Vagina (tissue), 2 donors: ENCODE measurements at places on chromosomes 12 and 14.

GRCh38 chr12:18496156-18496555 lies 234.8 kb downstream of the PIK3C2G start:
- H3K27ac ChIP-seq, result no peak overlapping the region
- H3K4me3 ChIP-seq, result no peak overlapping the region
- H3K4me1 ChIP-seq, result no peaks in the 10 kb centered on the region
- DNase-seq, result no peak
- H3K36me3 ChIP-seq, result no peaks in the 10 kb centered on the region
- H3K27me3 ChIP-seq, result no peaks in the 10 kb centered on the region

DNA sequence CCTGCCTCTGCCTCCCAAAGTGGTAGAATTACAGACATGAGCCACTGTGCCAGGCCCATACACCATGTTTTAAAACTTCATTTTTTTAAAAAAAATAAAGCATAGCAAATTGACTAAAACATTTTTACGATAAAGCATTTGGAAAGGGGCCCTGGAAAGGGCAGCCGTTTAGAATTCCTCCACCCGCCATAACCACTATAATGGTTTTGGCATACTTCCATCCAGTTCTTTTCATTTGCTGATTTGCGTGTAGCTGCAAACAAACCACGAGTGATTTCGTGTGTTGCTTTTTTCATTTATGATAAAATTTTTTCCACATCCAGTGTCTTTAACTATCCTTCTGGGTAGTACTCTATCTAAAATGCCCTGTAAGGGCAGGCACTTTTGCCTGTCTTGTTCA lies 91.8 kb upstream of the RIN3 start:
- no peaks in the 10 kb centered on the region for H3K36me3 ChIP-seq
- H3K4me1 ChIP-seq, result peaks cover 6% of the 10 kb centered on the region
- no peak overlapping the region for H3K4me3 ChIP-seq
- no peak for DNase-seq
- H3K27ac ChIP-seq, result no peak overlapping the region

DNA sequence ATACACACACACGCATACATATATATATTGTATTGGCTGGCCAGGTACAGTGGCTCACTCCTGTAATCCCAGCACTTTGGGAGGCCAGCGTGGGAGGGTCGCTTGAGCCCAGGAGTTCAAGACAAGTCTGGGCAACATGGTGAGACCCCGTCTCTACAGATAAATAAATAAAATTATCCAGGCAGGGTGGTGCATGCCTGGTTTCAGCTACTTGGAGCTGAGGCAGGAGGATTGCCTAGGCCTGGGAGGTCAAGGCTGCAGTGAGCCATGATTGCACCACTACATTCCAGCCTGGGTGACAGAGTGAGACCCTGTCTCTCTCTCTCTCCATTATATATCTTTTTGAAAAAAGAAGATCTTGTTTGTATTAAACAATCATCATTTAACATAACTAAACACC lies 4.6 kb upstream of the SYNE3 start:
- no peaks in the 10 kb centered on the region for H3K27me3 ChIP-seq
- H3K4me3 ChIP-seq, result no peak overlapping the region
- DNase-seq, result no peak
- peaks cover 62% of the 10 kb centered on the region for H3K4me1 ChIP-seq
- peak overlapping the region; percentile 15 for H3K27ac ChIP-seq

DNA sequence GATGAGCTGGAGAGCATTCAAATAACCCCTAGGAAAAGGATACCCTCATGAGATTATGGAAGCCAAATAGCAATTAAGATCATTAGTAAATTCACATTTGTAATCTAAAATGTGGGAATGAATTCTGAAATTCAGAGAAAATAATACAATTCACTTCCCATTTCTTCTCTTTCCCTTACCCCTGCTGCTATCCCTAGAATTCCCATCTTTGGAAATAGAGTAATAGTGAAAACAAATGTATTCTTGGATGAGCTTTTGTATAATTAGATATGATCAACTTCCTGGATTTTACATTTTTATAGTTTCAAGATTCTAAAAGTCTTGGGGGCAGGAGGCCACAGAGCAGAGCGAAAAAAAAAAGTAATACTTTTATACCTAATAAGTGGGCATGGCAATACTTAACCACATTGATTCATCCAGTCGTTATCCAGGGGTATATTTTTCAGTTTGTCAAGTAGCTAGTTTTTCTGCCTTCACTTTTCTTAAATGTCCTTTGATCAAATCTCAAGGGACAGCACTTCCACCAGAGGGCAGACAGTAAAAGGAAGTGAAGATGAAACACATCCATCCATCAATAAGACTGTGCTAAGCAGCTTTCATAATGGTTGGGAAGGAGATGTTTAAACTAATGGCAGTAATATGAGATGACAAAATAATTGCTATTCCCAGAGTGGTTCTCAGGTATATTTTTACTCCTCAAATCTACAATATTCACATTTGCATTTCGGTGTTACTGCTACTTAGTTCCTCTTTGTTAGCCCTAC lies 401.3 kb downstream of the DIO2 start:
- H3K27ac ChIP-seq, result no peak overlapping the region
- no peaks in the 10 kb centered on the region for H3K4me1 ChIP-seq
- no peaks in the 10 kb centered on the region for H3K36me3 ChIP-seq
- no peak overlapping the region for H3K4me3 ChIP-seq
- no peaks in the 10 kb centered on the region for H3K27me3 ChIP-seq

GRCh38 chr14:46989566-46989965 lies 338.0 kb upstream of the RPL10L start:
- DNase-seq, result no peak
- no peaks in the 10 kb centered on the region for H3K4me1 ChIP-seq
- no peak overlapping the region for H3K27ac ChIP-seq

GRCh38 chr12:39935839-39936238 lies 170.0 kb downstream of the SLC2A13 start:
- no peaks in the 10 kb centered on the region for H3K36me3 ChIP-seq
- no peaks in the 10 kb centered on the region for H3K4me1 ChIP-seq
- H3K27me3 ChIP-seq, result no peaks in the 10 kb centered on the region
- no peak overlapping the region for H3K27ac ChIP-seq
- DNase-seq, result no peak

- DNase-seq, result no peak
- H3K4me3 ChIP-seq, result no peak overlapping the region
- no peaks in the 10 kb centered on the region for H3K36me3 ChIP-seq
- H3K27ac ChIP-seq, result no peak overlapping the region
- no peaks in the 10 kb centered on the region for H3K4me1 ChIP-seq
These were observed 428.3 kb downstream of the FUT8 start for GRCh38 chr14:65840786-65841185.

- peak overlapping the region; percentile 95 for H3K4me3 ChIP-seq
- no peaks in the 10 kb centered on the region for H3K27me3 ChIP-seq
- DNase-seq, result peak; percentile 89
- H3K27ac ChIP-seq, result peak overlapping the region; percentile 98
- H3K4me1 ChIP-seq, result peaks cover 28% of the 10 kb centered on the region
- H3K36me3 ChIP-seq, result no peaks in the 10 kb centered on the region
These were observed 991 bp upstream of the RCOR1 start for GRCh38 chr14:102591372-102591943.

- DNase-seq, result no peak
- peak overlapping the region; percentile 81 for H3K4me3 ChIP-seq
- H3K27ac ChIP-seq, result peak overlapping the region; percentile 82
- H3K36me3 ChIP-seq, result no peaks in the 10 kb centered on the region
These were observed 588 bp downstream of the MBIP start for GRCh38 chr14:36319899-36320199.

DNA sequence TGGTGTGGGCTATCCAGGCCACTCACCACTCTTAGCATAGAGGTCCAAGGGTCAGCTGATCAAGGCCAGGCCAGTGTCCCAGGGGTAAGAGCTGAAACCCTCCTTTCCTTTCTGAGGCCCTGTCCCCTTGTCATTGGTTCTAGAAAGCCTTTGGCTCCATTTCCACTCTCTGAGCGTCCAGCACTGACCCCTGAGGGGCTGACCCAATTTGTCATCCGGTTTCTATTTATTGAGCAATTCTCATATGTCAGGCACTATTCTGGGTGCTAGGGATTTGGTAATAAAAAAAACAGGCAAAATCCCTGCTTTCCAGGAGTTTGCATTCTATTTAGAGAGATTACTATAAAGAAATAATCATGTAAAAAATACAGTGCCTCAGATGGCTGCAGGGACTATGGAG lies 3.4 kb downstream of the KRT77 start:
- H3K27me3 ChIP-seq, result no peaks in the 10 kb centered on the region
- H3K4me3 ChIP-seq, result no peak overlapping the region
- no peaks in the 10 kb centered on the region for H3K4me1 ChIP-seq

GRCh38 chr12:39252628-39253027 lies 190.3 kb downstream of the KIF21A start:
- H3K4me3 ChIP-seq, result no peak overlapping the region
- no peaks in the 10 kb centered on the region for H3K36me3 ChIP-seq
- no peak overlapping the region for H3K27ac ChIP-seq
- H3K4me1 ChIP-seq, result no peaks in the 10 kb centered on the region
- no peak for DNase-seq

DNA sequence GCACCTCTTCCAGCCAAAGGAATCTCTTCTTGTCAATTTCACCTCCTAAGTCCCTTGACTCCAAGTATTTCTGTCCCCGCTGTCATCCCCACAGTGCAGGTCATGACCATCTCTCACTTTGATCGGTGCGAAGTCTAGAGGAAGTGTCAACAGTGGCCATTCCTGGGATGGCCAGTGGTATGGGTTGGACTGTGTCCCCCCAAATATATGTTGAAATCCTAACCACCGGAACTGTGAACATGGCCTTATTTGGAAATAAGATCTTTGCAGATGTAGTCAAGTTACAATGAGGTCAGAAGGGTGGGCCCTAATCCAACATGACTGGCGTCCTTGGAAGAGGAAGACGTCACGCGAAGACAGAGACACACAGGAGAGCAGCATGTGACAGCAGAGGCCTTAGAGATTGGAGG lies 155.9 kb upstream of the PRMT8 start:
- no peak overlapping the region for H3K4me3 ChIP-seq
- no peaks in the 10 kb centered on the region for H3K36me3 ChIP-seq
- no peaks in the 10 kb centered on the region for H3K4me1 ChIP-seq
- H3K27ac ChIP-seq, result no peak overlapping the region
- H3K27me3 ChIP-seq, result no peaks in the 10 kb centered on the region

DNA sequence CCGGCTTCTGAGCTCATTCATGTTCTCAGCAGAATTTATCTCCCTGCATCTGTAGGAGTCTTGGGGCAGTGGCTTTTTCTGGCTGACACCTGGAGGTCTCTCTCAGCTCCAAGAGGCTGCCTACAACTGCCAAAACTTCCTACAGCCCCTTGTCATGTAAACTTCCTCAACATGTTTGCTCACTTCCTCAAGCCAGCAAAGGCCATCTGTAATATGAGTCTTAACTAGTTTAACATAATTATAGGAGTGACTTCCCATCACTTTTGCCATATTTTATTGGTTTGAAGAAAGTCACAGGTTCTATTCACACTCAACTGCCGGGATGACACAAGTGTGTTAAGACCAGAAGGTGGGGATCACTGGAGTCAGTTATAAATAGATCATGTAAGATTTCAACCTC lies 194.0 kb downstream of the VRK1 start:
- H3K27me3 ChIP-seq, result no peaks in the 10 kb centered on the region
- H3K4me3 ChIP-seq, result no peak overlapping the region
- H3K4me1 ChIP-seq, result no peaks in the 10 kb centered on the region
